Hippocampal formation (tissue), 2 donors: ENCODE measurements at places on chromosomes 5 and 9.

DNA sequence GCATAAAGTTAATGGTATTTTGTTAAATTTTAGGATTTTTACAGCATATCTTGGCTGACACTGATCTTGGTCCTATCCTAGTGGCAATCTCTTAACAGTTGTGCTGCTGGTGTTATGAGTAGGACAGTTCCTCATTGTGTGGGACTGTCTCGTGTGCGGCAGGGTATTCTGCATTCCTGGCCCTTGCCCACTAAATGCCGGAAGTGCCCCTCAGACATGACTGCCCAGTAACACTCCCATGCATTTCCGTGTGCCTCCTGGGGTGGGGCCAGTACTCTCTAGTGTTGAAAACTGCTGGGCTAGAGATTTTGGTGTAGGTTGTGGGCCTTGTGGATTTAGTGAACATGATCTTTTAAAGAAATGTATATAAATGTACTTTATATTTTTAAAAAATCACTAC, 227.1 kb upstream of the DMRT1 start:
- no peak for DNase-seq

DNA sequence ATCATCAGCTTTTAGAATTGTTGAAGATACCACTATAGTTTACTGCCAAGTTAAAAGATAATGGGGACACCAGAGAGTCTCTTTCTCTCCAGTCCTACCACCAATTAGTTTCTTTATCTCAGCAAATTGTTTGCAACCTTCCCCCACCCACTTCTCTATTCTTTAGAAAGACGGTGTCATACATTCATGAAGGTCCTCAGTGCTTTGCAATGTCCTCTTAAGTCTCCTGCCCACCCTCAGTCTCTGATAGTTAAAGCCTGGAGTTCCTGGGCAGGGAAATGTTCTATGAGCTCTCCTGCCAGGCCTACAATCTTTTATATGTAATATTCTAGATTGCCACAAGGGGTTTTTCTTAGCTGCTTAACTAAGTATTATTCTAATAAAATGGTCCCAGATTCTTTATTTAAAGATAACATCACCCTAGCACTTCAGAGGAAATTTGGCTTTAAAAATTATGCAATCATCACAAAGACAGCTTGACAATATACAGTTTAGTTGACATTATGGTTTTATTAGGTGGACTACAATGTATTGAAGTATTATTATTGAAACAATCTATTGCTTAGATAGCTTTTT, 509.2 kb downstream of the CSNK1G3 start:
- DNase-seq = no peak

DNA sequence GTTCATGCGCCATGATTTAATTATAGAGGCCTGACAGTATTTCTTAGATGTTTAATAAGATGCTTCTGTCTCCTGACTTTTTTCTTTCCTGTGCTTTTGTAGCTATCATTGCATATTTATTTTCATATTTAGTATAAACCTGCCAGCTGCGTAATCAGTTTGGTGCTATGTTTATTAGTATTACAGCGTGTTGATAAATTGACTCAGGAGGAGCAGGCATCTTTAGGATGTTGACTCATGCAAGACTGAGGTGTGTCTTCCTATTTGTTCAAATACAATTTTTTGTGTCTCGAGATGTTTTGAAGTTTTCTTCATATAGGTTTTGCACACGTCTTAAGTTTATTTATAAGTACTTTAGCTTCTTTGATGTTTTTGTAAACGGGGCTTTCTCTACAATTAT, 35.9 kb upstream of the EXOC3 start:
- DNase-seq = no peak

- DNase-seq = no peak
Measured at GRCh38 chr9:129548571-129549135, 72.2 kb downstream of the C9orf50 start.

GRCh38 chr5:96229188-96229587, 203.9 kb downstream of the PCSK1 start:
- DNase-seq = no peak

DNA sequence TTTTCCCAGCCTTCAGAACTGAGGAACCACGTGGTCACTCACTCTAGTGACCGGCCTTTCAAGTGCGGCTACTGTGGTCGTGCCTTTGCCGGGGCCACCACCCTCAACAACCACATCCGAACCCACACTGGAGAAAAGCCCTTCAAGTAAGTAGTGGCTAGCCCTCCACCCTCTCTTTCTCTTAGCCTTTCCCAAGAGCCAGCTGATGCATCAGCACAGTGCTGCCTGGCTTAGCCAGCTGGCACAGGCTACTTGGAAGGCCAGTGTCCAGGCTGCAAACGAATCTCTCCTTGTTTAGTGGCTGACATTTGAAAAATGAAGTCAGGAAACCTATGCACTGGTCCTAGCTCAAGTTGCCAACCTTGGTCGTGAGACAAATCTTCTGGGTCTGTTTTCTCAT, 91.1 kb downstream of the PRDM6 start:
- DNase-seq = no peak

- DNase-seq = no peak
Measured at GRCh38 chr5:149475777-149476176, 75.5 kb downstream of the CSNK1A1 start.
